ENCODE measurements at places on chromosomes 16 and 17. TPM values are rescaled to one million over a fixed set of nuclear protein-coding genes. Genes with fewer than 3 reads are reported as not detected.

The GPR139 gene
- not detected for total RNA-seq

The SPNS2 gene
- 23.9 TPM for total RNA-seq

The MT3 gene
- total RNA-seq, result not detected

The EPN2 gene
- total RNA-seq, result 47.9 TPM

The SLC5A10 gene
- not detected for total RNA-seq

The SLFN14 gene
- not detected for total RNA-seq

The WNT9B gene
- total RNA-seq, result 2.2 TPM

The MYH1 gene
- total RNA-seq, result not detected

The GPR142 gene
- total RNA-seq, result not detected

The GP1BA gene
- not detected for total RNA-seq
